ENCODE measurements at places on chromosomes 3 and 15. TPM values are rescaled to one million over a fixed set of nuclear protein-coding genes. Genes with fewer than 3 reads are reported as not detected.

The TLR9 gene
- total RNA-seq, result not detected

The MORC1 gene
- not detected for total RNA-seq

The ADIPOQ gene
- not detected for total RNA-seq

The ARL8B gene
- total RNA-seq, result 85.6 TPM

The PARP15 gene
- 0.08 TPM for total RNA-seq

The CACNA1D gene
- total RNA-seq, result 0.48 TPM

The CDV3 gene
- total RNA-seq, result 193 TPM

The TTLL13 gene
- not detected for total RNA-seq

The CPEB1 gene
- total RNA-seq, result 0.65 TPM

The NMNAT3 gene
- 2.2 TPM for total RNA-seq

The GOLGA8R gene
- 4.9 TPM for total RNA-seq

The REC114 gene
- total RNA-seq, result not detected

The FURIN gene
- 98.3 TPM for total RNA-seq

The TF gene
- total RNA-seq, result 1.9 TPM

The ARGFX gene
- not detected for total RNA-seq

The RLBP1 gene
- not detected for total RNA-seq

The HYAL2 gene
- total RNA-seq, result 37.0 TPM

The PIGZ gene
- 7.9 TPM for total RNA-seq

The SERPINI1 gene
- total RNA-seq, result 1.3 TPM

The GABRR3 gene
- total RNA-seq, result not detected

The PDCD7 gene
- total RNA-seq, result 27.1 TPM

The CLDN16 gene
- not detected for total RNA-seq

The TRIM71 gene
- total RNA-seq, result not detected

The SYNPR gene
- not detected for total RNA-seq

The USP8 gene
- 60.3 TPM for total RNA-seq

The CHRD gene
- total RNA-seq, result 2.7 TPM

The ANKUB1 gene
- total RNA-seq, result not detected

The CHRNA3 gene
- total RNA-seq, result 0.29 TPM

The BNIP2 gene
- 68.0 TPM for total RNA-seq

The EFCAB12 gene
- 0.30 TPM for total RNA-seq

The DUOXA1 gene
- not detected for total RNA-seq

The LRRIQ4 gene
- total RNA-seq, result not detected

The NME9 gene
- not detected for total RNA-seq

The FOXB1 gene
- not detected for total RNA-seq

The CLDN11 gene
- 13.8 TPM for total RNA-seq

The ROBO1 gene
- 73.8 TPM for total RNA-seq

The WDR93 gene
- not detected for total RNA-seq

The WDR49 gene
- total RNA-seq, result 0.31 TPM

The SLC28A1 gene
- not detected for total RNA-seq

The BCL2A1 gene
- total RNA-seq, result not detected

The COL7A1 gene
- total RNA-seq, result 18.9 TPM

The PGBD4 gene
- total RNA-seq, result 2.0 TPM

The PLAAT1 gene
- not detected for total RNA-seq

The ACOX2 gene
- 0.51 TPM for total RNA-seq
